ENCODE measurements at places on chromosomes 6 and 20.

DNA sequence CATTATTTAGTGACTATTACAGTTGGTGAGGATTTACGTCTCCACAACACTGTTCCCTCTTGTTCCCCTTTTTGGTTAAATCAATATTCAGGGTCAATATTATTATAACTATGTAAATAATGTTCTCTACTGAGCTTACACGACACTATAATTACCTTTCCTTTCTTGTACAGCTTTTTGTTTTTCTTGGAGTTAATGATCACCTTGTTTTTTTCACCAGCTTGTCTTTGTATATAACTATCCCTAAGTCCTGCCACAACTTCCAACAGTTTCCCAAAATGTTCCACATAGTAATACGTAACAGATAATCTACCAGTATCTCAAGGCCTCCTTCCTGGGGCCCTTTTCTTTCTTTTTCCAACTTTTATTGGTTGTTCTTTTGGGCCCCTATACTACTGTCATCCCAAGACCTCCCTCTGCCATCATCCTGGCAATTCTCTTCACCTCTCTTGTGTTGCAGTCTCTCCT, 142.0 kb upstream of the SOX4 start:
- no peak for DNase-seq

GRCh38 chr6:158907931-158908330, 88.8 kb upstream of the EZR start:
- DNase-seq: no peak

DNA sequence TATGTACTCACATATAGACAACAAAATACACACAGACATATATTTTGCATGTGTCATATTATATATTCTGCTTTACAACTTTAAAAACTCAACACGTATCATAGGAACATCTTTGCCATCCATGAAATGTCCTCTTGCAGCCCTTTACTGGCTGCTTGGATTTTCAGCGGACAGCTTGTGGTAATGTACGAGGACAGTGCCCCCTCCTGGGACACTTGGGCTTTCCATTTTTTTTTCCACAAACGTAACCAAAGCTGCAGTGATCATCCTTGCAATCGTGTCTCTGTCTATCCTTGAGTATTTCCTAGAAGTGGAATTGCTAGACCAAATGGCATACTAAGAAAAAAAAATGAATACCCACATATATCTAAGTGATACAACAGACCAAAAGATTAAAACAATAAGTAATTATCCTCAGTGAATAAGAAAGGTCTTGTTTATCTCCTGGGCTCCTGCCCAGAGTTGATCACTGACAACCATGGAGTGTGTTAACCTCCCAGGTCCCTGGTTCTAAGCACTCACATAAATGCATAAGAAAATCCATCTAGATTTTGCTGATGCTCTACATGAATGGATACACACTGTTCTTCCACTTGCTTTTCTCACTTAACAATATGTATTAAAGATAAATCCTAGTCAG, 18.1 kb downstream of the BPI start:
- DNase-seq: peak; percentile 83

DNA sequence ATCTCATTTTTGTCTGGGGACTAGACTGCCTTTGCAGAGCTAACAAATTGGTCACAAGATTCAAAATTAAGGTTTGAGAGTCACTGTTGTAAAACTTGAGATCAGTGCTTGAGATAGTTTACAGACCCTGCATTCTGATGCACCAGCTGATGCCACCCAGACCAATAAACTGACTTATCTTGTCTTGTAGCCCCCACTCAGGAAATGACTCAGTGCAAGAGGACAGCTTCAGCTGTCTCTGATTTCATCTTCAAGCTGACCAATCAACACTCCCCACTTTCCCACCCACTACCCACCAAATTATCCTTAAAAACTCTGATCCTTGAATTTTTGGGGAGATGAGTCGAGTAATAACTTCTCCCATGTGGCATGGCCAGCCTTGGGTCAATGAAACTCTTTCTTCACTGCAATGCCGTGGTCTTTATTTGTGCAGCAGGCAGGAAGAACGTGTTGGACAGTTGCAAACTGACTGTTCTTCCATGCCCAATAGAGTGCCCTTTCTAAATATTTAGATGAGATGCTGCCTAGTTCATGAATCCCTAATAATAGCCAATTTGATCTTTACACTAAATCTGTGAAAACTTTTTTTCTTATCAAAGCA, 48.3 kb upstream of the PROKR2 start:
- peak; percentile 11 for DNase-seq

DNA sequence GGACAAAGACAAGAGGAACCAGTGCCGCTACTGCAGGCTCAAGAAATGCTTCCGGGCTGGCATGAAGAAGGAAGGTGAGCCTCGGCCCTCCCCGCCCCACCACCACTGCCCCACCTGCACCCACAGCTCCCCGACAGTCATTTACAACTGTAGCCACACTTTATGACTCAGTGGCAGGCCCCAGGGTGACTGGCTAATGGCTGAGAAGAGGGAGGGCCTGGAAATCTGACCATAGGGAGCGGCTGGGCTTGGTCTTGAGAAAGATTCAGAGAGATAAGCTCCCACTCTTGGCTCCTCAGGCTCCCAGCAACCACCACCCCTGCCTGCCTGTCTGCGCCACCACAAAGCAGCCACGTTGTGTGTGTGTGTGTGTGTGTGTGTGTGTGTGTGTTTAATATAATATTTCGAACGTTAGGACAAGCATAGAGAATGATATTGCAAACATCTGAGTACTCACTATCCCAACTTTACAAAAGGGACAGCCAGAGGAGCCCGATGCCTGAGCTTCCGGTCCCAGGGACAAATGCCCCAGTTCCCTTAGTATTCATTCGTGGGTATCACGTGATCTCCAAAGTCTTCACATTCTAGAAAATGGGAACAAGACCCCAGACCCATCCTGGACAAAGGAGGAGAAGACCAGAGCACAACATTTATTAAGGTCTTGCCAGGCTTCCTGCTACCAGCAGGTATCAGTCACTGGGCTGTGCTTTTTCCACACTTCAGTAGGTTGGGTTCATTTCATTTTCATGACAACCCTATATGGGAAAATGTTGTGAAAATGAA, 52.1 kb downstream of the HNF4A start:
- peak; percentile 27 for DNase-seq

DNA sequence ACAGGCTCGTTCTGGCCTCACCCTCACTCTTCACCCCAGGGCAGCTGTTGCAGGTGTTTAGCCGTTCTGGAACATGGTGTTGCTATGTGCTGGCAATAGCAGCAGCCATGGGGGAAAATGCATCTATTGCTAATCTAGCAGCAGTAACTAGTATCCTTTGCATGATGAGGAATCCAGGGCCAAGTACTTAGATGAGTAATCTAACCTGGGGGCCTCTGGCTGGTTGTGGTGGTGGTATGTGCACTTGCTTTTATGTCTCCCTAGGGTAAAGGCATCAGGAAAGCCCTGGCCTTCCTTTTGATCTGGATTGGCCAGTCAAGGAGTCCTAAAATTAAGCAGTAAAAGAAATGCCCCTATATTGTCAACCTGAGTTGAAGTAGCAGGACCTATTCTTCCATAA, 594.5 kb upstream of the MAP3K7 start:
- DNase-seq: no peak

GRCh38 chr6:44800171-44800783, 412.8 kb downstream of the CDC5L start:
- peak; percentile 74 for DNase-seq

GRCh38 chr20:22005535-22005934, 300.1 kb downstream of the PAX1 start:
- DNase-seq: no peak

- no peak for DNase-seq
These were observed 363.8 kb downstream of the RNGTT start for GRCh38 chr6:88599571-88599970.

- DNase-seq: peak; percentile 69
These were observed 9.4 kb downstream of the ADTRP start for GRCh38 chr6:11769244-11769643.

GRCh38 chr20:63102721-63103375, 96.1 kb upstream of the BHLHE23 start:
- DNase-seq: peak; percentile 48

DNA sequence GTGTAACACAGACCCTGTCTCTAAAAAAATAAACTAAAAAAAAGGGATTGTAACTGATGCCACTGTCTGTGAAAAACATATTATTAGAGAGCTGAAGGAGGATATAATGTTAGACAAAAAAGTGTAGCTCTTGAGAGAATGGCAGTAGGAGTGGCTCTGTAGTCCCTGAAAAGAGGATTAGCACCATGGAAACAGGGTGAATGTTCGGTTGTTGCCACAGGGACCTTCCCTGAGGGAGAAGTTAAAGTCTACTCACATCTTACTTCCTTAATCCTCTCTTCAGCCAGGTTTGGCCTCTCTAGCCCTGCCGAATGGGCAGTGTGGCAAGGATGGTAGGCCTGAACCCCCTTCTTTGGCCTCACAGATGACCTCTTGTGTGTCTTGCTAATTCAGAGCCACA, 12.1 kb downstream of the SCAND1 start:
- DNase-seq: no peak

DNA sequence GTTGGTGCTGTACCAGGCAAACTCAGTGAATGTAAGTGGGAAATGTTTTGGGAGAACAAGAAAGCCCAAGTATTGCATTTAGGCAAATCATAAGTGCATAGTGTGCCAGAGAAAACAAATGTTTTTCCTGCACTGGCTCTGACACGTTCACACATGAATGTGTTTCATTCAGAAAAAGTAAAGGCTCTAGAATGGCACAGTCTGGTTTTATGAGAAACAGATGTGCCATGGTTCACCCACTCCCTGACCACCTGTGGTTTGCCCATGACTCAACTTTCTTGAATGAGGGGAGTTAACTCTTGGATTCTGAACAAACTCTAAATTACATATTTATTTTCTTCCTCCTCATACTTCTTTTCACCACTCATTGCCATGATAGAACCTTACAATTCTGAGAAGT, 126.9 kb downstream of the KCNQ5 start:
- peak; percentile 91 for DNase-seq

- peak; percentile 91 for DNase-seq
These were observed 30.8 kb upstream of the COL19A1 start for GRCh38 chr6:69835414-69836179.

- DNase-seq: no peak
These were observed 414 bp downstream of the SIM1 start for GRCh38 chr6:100464162-100464851.

DNA sequence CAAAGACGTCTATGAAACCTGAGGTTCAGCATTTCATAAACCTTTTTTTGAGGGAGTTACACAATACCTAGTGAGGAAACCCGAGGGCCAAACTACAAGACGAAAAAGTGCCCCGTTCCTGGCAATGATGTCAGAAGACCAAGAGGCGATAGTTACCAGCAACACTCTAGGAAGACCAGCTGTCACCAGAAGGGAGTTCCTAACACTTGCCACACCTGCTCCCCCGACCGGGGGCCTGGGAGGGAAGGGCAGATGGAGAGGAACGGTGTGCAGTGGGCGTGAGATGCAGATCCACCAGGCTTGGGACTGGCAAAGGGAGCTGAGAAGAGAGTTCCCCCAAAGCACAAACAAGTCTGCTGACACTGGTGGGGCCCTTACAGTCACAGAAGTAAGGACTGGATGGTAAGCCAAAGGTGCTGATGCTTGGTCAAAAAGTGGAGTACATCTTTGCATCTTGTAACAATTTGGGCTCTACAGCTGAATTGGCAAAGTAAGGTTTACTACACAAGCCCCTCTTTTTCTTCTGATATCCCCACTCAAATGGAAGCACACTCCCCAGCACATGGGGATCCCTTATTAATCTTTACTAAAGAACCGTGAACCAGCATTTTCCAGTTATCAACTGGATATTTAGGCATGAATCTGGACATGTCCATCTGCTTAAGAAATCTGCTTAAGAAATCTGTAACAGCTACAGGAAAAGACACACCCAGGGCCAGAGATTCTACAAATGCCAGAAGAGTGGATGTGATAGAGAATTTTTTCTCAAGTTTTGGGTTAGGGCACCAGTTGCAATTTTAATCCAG, 38.5 kb downstream of the PANK2 start:
- peak; percentile 74 for DNase-seq

DNA sequence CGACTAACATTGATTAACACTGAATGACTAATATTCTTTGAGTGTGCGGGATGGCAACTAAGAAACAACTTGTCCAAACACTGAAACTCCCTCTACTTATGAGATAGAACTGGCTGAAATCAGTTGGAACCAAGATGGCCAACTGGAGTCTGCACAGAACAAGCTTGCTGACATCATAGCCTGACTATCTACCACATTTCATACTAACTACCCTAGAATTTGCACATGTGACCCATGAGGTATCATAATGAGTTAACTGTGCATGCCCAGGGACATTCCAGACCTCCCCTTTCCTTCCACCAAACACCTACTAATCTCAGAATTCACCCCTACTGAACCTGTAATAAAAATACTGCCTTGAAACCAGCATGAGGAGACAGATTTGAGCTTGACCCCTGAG, 43.2 kb downstream of the PHIP start:
- no peak for DNase-seq

- DNase-seq: no peak
These were observed 63.4 kb upstream of the BTN3A2 start for GRCh38 chr6:26301638-26302037.

DNA sequence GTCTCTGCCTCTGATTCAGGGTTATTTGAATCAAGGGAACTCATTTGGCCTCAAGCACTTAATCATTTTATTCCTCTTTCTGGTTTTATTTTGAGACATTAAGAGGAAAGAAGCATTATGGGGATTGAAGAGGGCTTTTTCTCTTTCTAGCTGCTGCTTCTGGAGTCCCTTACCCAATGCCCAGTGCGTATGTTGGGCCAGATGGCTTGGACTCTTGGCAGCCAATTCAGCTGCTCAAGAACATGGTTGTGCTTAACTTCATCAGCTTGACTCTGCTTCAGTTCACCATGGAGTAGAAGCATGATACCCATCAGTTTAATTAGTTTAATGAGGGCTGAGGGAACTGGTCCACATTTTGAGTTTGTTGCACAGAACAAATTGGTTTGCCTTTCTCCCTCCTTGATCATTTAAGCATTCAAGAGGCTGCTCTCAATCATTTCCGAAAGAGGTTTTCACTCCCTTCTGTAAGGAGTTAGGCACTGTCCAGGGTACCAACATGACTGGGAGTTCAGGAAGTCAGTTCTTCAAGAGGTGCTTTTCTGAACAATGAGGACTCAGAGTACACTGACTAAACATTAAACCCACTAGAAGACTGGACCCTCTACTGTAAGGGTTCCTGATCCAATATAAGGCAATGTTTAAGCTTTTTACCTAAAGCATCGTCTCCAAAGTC, 14.6 kb downstream of the PDYN start:
- DNase-seq: no peak
